Stimulated activated CD8-positive, alpha-beta memory T cell treated with anti-CD3 and anti-CD28 coated beads, Interleukin-15, amount 100 ng/mL, for 4 hours (primary cell): ENCODE measurements at places on chromosomes 13 and 19.

DNA sequence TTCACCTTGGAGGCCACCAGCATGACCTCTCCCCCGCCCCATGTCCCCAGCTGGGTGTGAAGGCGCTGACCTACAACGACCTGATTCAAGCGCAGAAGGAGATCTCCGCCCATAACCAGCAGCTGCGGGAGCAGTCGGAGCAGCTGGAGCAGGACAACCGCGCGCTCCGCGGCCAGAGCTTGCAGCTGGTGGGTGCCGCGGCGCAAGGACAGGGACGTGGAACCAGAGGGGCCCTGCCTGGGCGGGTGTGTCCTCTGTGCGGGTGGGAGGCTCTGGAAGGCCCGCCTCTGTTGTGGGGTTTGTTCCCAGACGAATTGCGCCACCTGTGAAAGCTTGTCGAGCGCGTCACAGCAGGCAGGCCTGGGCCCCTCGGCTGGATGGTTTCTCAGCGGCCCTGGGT is 22.3 kb downstream of the PLEKHJ1 start:
- DNase-seq = no peak

- no peak for DNase-seq
Observed at GRCh38 chr13:76820759-76821158, 65.4 kb downstream of the KCTD12 start.

- no peak for DNase-seq
Observed at GRCh38 chr13:97223711-97224541, 1.8 kb downstream of the MBNL2 start.

DNA sequence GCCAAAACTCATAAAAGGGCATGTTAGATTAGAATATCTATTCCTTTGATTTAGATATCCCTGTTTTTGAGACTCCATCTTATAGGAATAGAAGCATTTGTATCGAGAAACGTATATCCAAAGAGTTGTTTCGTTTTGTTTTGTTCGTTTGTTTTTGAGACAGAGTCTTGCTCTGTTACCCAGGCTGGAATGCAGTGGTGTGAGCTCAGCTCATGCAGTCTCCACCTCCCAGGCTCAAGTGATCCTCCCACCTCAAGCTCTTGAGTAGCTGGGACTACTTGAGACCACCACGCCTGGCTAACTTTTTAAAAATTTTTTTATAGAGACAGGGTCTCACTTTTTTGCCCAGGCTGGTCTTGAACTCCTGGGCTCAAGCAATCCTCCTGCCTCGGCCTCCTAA is 26.6 kb upstream of the ZMYM5 start:
- DNase-seq = no peak

- no peak for DNase-seq
Observed at GRCh38 chr13:101785858-101786257, 333.4 kb downstream of the ITGBL1 start.

- DNase-seq = no peak
Observed at GRCh38 chr19:35549174-35549788, 3.9 kb downstream of the TMEM147 start.

DNA sequence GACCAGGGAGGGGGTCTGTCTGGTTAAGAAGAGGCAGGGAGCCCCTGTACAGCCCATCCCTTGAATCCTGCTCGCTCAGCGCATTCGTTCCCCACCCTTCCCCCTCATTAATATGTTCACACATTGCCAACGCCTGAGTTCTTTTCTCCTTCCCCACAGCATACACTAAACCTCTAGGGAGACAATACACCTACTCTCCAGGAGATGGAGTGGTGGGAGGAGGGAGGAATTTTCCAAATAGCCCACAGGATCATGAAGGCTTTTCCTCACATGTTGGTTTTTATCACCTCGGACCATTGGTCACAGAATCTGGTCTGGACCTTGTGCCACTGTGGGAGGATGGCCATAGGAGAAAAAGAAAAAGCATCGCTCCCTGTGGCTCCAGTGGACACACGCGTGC is 294.9 kb downstream of the SHISA2 start:
- DNase-seq = no peak

DNA sequence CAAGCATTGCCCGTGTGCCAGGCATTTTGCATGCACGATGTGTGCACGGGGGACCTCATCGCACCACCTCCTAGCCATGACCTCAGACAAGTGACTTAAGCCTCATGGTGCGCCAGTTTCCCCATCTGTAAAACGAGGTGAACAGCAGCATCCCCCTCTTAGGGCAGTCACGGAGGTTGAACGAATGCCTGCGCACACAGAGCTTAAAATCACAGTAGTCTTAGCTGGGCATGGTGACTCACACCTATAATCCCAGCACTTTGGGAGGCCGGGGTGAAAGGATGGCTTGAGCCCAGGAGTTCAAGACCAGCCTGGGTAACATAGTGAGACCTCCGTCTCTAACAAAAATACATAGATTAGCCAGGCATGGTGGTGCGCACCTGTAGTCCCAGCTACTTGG is 48.6 kb downstream of the PIN1 start:
- no peak for DNase-seq

- no peak for DNase-seq
Observed at GRCh38 chr19:51119611-51120010, 5.1 kb upstream of the SIGLEC9 start.

DNA sequence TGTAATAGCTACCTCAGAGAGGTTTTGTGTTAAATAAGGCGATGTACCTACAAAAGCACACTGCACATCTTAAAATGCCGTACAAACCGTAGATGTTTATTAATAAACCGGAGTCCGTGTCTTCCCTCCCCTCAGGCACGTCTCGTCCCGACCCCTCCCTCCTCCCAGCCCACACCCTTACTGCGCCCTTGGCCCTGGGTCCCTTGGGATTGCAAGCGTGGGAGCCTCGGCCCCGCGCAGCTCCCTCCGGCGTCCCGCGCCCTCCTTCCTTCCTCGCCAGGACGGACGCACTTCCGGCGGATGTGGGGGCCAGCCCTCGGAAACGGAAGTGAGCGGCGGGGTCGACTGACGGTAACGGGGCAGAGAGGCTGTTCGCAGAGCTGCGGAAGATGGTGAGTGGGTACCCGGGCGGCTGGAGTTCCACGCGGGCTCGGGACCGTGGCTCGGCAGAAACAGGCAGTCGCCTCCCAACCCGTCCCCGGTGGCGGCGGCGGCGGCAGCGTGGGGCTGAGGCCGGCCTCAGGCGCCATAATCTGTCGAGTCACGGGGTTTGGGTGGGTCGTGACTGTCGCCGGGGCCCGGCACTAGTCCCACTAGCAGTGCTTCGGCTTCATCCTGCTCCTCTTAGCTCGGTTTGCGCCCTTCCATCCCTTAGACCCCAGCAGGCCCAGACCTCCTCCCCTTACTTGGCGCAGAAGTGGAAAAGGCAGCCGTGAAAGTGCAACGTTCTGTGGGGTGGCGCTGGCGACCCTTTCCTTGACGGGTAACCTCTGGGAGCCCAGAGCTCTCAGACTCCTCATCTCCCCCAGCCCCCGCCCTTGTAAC is at the start of gene POMP:
POMP (plus strand) TSS at position 335 of the 825 bp plus-strand sequence; CDS start at position 390, 55 bp downstream.
- DNase-seq = peak; percentile 83

- no peak for DNase-seq
Observed at GRCh38 chr19:16337809-16338469, 13.3 kb downstream of the KLF2 start.

- no peak for DNase-seq
Observed at GRCh38 chr13:37360556-37360955, 238.0 kb downstream of the POSTN start.

DNA sequence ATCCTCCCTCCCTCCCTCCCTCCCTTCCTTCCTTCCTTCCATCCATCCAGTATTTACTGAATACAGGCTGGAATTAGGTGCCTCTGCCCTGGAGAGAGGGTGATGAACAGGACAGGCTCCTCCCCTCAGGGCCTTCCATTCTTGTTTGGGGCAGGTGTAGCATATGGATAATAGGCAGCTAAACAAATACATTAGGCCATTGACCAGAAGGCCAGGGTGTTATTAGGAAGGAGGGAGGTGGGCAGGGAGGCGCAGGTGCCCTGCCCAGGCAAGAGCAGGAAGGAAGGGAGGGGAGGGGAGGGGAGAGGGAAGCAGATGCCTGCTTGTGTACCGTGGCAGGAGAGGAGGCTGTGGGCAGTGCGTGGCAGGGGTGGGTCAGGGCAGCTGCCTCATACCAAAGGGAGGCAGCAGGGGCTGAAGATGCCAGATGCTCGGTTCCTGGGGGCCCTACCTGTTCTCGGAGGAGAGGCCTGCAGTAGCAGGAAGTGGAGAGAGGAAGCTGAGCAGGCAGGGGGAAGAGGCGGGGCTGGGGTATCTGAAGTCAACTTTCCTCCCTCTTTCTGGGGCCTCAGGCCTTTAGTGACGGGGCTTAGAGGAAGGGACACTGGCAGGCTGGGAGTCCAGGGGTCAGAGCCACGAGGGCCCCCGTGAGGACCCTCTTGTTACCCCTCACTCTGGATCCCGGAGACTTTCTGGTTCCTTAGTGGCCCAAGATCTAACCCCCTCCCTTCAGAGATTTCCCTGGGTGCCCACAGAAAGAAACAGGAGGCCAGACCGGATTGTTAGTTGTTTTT is at the start of gene RINL:
RINL (minus strand) TSS at position 495 of the 794 bp plus-strand sequence. CDS start 1,533 bp downstream, outside the sequence.
- DNase-seq = no peak

- DNase-seq = no peak
Observed at GRCh38 chr13:39913339-39913738, 257.9 kb downstream of the COG6 start.

DNA sequence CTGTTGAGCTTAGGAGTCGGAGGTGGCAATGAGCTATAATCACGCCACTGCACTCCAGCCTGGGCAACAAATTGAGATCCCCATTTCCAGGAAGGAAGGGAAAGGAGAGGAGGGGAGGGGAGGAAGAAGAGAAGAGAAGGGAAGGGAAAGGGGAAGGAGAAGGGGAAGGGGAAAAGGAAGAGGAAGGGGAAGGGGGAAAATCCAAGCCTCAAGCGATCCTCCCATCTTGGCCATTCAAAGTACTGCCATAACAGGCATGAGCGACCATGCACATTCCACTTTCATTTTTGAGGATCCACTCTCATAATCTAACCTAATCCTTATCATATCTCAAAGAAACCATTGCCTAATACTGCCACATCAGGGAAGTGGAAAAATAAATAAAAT is 14.9 kb downstream of the ZNF443 start:
- no peak for DNase-seq

DNA sequence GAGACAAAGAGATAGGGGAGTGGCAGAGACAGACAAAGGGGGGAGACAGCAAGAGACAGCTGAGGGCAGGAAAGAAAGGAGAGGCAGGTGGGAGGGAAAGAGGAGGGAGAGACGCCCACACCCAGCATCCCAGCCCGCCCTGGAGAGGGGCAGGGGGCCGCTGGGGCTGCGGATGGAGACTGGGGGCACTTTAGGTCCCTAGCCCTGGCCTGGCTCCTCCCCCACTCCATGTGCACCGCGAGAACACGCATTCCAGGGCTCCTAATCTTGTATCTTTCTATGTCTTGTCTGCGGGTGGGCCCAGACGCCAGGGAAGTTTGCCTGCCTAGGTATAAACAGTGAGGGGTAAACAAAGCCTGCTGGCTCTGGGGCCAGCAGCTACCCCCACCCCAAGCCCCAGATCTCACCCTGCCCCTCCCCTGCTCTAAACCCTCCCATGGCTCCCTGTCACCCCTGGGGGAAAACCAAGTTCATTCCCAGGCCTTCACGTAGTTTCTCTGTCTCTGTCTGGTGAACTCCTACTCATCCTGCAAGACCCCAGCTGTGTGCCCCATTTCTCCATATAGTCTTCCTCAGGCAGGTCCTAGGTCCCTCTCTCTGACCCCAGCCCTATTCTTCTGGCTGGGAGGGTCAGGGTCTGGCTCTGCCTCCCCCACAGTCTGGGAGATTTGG is 5.7 kb downstream of the TLE5 start:
- no peak for DNase-seq

- no peak for DNase-seq
Observed at GRCh38 chr19:4717191-4717965, 6.3 kb downstream of the DPP9 start.

DNA sequence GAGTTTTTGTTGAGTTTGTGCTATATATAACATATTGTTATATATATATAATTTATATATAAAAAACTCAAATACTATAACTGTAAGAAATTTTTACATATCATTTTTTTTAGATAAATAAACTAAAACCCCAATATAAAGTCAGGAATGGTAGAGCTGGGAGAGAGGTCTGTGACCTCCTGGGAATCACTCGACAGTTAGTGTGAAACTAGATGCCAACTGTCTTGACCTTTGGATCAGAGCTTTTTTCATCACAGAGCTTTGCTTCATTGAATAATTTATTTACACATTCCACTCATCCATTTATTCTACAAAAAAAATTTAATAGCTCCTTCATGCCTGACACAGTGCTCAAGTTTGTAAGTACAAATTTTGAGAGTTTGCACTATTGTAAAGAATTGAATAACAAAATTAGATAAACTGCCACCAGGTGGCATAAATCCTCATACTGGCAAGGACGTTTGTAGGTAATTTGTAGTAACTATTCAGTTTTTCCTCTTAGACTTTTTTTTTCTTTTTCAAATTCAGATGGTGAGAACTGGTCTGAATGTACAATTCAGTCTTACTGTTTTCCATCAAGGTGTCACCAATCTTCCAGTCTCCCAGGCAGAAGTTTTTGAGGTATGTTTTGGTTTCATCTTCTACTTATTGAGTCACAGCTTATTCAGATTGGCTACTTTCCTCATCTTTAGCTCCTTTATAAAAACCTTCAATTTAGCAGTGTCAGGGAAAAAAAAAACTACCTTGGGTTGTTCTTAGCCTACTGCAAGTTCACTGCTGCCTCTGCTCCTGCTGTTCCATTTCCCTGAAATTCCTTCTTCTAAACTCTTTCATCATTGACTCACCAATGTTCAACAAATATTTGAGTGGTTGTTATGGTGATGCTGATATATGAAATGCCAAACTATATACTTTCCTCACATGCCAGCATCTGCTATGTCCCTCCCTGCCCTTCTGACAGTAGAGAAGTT is 28.7 kb downstream of the LACC1 start:
- DNase-seq = no peak

DNA sequence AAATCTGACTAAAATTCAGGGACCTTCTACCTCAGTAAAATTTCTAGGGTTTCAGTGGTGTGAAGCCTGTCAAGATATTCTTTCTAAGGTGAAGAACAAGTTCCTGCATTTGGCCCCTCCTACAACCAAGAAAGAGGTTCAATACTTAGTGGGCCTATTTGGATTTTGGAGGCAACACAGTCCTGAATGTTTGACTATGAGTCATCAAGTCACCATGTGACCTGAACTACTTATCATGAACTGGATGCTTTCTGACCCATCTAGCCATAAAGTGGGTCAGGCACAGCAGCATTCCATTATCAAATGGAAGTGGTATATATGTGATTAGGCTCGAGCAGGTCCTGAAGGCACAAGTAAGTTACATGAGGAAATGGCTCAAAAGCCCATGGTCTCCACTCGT is 163.0 kb upstream of the IRS2 start:
- DNase-seq = no peak

DNA sequence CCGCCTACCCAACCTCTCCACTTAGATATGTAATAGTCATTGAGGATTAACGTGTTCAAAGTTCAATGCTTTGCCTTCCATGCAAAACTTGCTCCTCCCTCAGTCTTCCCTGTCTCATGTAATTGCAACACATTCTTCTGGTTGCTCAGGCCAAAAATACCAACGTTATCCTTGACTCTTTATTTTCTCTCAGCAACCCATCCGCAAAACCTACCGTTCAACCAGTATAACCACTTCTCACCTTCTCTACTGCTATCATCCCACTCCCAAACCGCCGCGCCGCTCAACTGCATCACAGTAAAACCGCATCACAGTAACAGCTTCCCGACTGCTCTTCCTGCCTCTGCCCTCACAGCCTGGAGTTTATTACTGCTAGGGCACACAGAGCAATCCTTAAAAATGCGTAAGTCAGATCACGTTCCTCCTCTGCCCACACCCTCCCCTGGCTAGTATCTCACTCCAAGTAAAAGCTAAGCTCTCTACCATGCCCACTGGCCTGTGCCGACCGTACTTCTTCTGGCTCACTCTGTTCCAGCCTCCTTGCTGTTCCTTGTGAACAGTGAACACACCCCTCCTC is 8.2 kb downstream of the MTIF3 start:
- no peak for DNase-seq

- no peak for DNase-seq
Observed at GRCh38 chr13:113413898-113414282, 39.4 kb downstream of the ADPRHL1 start.
